Activated gamma-delta T cell treated with Interleukin-2 at 50 U/mL for 16 hours (primary cell): ENCODE measurements at places on chromosomes 3 and 15.

GRCh38 chr3:123685780-123686179, 100.9 kb upstream of the HACD2 start:
- DNase-seq = no peak

- DNase-seq = no peak
Observed at GRCh38 chr3:64489361-64490044, 198.3 kb downstream of the ADAMTS9 start.

DNA sequence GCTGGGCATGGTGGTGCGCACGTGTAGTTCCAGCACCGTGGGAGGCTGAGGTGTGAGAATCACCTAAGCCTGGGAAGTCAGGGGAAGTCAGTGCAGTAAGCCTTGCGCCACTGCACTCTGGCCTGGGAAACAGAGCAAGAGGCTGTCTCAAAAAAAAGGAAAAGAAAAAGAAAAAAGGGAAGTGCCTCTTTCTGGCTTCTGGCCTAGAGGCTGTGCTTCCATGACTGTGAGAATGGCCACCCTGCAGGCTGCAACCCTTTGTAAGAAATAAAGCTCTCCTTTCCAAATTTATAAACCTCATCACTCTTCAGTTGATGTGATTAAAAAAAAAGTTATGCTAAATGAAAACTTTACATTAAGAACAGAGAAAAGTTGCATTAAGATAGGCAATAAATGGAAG, 774.3 kb downstream of the TUSC7 start:
- DNase-seq = no peak

- no peak for DNase-seq
Observed at GRCh38 chr3:70822669-70823068, 510.2 kb upstream of the MDFIC2 start.

DNA sequence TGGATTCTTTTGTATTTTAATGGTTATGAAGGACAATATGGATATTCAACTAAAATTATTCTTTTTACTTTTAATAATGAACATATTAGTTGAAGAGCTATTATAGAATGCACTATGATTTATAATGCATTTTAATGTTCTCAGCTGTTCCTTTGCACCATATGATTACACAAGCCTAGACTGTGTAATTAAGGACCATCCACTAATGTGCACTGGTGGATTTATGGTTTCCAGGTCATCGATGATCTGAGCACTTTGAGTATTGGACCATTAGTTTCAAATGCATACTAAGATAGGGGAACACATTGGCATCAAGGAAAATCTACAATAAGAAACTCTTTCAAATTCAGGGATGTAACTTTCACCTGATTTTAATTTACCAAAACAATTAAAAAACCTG, 16.8 kb downstream of the LRRN1 start:
- DNase-seq = no peak

- peak; percentile 32 for DNase-seq
Observed at GRCh38 chr3:10286596-10287295, 6.0 kb downstream of the GHRL start.

DNA sequence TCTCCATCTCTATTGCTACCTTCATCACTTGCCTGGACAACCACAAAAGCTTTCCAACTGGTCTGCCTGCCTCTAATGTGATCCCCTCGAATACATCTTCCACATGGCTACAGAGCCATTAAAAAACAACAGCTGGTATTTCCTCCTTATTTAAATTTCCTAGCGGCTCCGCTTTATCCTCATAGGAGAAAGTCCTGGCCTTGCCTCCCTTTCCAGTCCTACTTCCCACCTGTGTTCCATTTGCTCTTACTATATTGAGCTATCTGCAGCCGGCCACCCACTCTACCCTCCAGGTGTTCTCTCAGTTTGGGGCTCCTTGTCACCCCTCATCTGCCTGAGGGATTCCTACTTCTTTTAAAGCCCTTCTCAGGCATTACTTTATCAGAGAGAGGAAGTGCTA, 49.7 kb upstream of the TSPAN3 start:
- DNase-seq = no peak

DNA sequence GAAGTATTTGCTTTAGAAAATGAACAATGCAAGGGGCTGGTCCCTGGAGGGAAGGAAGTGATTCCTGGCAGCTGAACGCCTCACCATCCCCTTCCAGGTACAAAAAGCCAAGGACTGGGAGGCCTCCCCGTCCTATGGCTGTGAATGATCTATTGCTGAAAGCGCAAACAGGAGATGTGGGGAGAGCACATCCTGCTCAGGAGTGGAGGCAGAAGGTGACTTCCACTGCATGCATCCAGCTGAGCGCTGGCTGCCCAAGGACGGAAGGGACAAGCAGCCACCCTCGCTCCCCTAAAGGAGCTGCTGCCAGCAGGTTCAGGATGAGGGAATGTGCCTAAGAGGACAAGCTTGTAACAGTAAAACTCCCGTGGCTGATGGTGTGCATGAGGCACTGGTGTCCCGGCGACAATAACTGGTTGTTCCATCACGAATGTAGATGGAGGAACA, 41.4 kb downstream of the ABTB1 start:
- no peak for DNase-seq

- DNase-seq = no peak
Observed at GRCh38 chr3:40079847-40080240, 229.7 kb upstream of the EIF1B start.

DNA sequence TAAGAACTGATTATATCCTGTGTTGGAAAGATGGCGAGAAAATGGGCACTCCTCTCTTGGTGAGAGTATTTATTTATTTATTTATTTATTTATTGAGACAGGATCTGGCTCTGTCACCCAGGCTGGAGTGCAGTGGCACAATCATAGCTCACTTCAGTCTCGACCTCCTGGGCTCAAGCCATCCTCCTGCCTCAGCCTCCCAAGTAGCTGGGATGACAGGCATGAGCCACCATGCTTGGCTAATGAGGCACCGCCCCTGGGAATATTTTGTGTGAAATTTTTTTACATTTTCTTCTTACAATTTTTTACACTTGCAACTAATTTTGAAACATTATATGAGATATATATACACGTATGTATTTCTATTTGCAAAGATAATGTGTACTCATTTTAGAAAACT, 150.5 kb upstream of the PRR20G start:
- no peak for DNase-seq

GRCh38 chr15:29795610-29796009, 26.7 kb downstream of the TJP1 start:
- no peak for DNase-seq

GRCh38 chr3:196689941-196690660, 21.9 kb downstream of the CEP19 start:
- DNase-seq = no peak

GRCh38 chr3:34988296-34988695, 651.0 kb upstream of the ARPP21 start:
- no peak for DNase-seq

- no peak for DNase-seq
Observed at GRCh38 chr3:57900786-57901185, 107.4 kb upstream of the FLNB start.
